Astrocyte of the hippocampus (primary cell): ENCODE measurements at places on chromosomes 4 and X.

- no peak for DNase-seq
Measured at GRCh38 chr4:121898150-121898549, 27.9 kb upstream of the BBS7 start.

- peak; percentile 89 for DNase-seq
Measured at GRCh38 chr4:30839583-30840520, 119.7 kb downstream of the PCDH7 start.

DNA sequence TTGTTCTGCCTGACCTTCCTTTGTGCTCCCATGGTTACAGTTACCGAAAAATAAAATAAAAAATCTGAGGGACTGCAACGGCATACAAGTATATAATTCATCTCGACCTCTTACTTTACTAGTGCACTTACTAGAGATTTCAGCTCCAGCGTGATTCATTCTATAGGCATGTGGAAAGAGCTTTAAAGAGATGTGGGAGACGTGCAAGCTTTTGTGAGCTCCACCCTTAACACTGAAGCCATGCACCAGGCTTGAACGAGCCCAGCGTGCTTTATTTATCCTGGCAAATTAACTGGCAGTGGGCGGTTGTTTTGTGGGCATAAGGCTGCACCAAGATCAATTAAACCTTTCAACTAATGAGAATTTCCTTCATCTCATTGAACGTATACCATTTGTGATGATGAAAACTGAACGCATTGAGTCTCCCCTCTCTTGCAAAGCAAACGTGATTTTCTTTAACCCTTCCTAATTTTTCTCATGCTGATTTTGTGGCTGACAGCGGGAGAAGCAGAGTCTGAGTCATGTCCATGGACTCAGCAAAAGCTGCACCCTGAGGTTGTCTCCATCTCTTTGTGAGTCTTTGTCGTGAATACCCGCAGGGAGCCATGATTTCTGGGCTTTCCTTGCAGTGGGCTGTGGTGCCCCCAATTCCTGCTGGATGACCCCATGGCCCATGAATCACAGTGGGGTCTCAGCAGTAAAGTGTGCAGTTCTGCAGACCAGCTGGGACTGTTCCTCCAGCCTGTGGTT, 60.1 kb downstream of the MXRA5 start:
- peak; percentile 80 for DNase-seq

- no peak for DNase-seq
Measured at GRCh38 chr4:185139736-185140135, 3.3 kb upstream of the SLC25A4 start.

DNA sequence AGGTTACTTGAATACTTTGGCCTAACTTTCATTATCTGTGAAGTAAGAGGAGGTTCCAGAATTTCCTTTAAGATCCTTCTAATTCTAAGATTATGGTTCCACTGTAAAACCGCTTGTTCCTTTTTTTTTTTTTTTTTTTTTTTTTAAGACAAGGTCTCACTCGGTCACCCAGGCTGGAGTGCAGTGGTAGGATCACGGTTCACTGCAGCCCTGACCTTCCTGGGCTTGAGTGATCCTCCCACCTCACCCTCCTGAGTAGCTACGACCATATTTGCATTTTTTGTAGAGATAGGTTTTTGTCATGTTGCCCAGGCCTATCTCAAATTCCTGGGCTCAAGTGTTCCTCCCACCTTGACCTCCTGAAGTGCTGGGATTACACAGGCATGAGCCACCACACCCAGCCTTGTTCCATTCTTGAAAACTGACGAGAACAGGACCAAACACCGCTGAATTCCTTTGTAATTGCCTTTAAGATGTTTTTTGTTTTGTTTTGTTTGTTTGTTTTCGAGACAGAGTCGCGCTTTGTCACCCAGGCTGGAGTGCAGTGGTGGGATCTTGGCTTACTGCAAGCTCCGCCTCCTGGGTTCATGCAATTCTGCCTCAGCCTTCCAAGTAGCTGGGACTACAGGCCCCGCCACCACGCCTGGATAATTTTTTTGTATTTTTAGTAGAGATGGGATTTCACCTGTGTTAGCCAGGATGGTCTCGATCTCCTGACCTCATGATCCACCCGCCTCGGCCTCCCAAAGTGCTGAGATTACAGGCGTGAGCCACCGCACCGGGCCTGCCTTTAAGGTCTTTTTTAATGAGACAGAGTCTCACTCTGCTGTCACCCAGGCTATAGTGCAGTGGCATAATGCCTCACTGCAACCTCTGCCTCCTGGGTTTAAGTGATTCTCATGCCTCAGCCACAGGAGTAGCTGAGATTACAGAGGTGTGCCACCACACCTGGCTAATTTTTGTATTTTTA, 6.8 kb downstream of the PDS5A start:
- DNase-seq, result peak; percentile 62

DNA sequence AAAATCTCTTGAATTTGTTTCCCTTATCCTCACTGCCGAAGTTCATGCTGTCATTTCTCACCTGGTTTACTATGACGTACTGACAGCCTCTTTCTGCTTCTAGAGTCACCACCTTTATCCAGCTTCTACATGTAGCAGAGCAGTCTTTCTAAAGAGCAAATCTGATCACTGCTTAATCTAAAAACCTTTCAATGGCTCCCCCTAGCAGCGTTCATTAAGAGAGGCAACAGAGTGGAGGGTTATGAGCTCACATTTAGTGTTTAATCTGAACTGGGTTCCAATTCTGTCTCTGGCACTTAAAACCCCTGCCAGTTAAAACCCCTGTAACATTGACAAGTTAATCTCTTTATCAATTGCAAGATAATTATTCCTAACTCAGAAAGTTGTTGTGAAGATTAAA, 4.4 kb downstream of the RBPJ start:
- DNase-seq, result peak; percentile 64

- no peak for DNase-seq
Measured at GRCh38 chrX:97405031-97405660, 521.4 kb downstream of the RPA4 start.

DNA sequence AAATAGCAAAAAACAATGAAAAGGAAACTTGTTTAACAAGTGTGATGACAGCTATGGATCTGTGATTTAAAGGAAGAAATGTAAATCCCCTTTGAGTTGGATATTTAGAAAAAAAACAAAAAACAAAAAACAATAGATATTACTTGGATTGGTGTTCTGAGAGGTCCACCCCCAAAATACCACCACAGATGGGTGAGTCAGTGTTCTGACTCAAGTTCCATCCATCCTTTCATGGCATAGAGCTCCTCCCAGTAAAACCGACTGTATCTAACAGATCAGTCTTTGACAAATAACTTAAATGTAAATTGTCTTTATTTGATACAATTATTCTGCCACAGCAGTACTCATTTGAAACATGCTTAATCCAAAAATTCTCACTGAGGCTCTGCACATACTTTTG, 27.4 kb downstream of the TMPRSS11B start:
- DNase-seq, result peak; percentile 10

DNA sequence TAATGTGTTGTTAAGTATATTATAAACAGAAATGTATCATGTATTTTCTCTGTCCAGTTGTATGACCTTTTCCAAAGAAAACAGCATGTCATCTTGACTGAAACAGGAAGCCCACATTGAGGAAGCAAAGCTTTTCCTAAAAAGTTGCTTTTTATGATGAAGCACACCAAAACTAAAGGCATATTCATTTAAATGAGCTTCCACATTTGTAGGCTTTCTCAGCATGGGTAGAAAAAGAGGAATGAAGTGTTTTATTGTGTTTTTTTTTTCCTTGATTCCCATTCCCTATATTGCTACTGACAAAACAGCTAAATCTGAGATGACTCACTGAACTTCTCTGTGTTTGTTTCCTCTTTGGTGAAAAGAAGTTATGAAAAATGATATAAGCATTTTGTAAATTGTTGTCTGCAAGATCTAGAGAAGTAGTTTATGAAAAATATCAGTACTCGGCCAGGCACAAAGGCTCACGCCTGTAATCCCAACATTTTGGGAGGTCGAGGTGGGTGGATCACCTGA, 32.5 kb upstream of the FRAS1 start:
- DNase-seq, result no peak

GRCh38 chrX:85378461-85378860, 1.0 kb downstream of the POF1B start:
- no peak for DNase-seq

GRCh38 chr4:186227221-186227620, at the start of gene KLKB1:
KLKB1 (plus strand) TSS chr4:186227507; CDS start chr4:186228196, 689 bp downstream.
- no peak for DNase-seq

DNA sequence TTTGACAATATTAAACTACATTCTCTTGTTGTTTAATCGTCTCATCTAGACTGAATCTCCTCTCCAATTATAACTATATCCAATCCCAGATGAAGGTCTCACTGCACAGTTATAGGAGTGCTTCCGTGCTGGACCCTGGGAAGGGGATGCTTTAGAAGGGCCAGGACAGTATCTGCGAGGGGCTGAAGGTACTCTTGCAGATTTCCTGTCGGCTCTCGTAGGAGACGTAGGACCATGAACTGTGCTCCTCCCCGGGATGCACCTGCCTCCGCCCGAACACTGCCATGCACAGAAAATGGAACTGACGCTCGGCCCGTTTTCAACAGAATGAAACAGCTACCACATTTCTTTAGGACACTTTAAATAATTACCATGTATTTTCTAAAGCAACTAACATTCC, 39.4 kb downstream of the FAT1 start:
- DNase-seq, result no peak

DNA sequence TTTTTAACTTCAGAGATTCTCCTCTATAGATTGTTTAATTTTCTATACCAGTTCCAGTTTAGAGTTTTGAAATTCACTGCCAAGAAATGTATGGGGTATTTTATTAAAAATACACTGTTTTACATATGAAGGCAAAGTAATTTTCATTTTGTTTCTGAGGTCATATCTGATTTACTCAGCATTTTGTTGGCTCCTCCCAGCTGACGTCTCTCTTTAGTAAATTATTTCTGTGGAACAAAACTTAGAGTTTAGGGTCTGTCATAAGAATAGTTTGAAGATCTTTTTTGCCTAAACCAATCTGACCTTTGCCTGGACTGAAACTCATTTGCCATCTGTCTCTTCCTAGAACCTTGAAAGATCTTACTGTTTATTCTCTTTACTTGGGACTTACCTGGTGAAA, 16.9 kb downstream of the FNIP2 start:
- no peak for DNase-seq

DNA sequence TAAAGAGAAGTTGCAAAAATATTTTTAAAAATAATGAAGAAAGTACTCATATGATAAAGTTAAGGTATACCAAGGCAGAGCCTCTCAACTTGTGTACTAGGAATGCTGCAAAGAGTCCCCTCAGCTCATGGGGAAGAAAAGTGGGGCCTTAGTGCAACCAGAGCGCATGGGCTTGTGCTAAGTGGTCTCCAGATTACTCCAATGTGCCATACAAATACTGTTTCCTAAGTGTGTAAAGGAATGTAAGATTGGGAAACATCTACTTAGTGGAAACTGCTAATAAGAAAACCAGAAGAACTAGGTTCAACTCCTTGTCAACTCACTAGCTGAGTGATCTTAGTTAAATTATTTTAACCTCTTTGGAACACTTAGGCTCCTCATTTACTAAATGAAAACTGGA, 39.1 kb downstream of the NAF1 start:
- no peak for DNase-seq

GRCh38 chrX:133579631-133580030, 164.3 kb upstream of the GPC4 start:
- no peak for DNase-seq

GRCh38 chr4:77493120-77493752, 112.4 kb upstream of the CXCL13 start:
- peak; percentile 26 for DNase-seq

GRCh38 chr4:156888762-156889161, 82.8 kb downstream of the PDGFC start:
- peak; percentile 79 for DNase-seq

DNA sequence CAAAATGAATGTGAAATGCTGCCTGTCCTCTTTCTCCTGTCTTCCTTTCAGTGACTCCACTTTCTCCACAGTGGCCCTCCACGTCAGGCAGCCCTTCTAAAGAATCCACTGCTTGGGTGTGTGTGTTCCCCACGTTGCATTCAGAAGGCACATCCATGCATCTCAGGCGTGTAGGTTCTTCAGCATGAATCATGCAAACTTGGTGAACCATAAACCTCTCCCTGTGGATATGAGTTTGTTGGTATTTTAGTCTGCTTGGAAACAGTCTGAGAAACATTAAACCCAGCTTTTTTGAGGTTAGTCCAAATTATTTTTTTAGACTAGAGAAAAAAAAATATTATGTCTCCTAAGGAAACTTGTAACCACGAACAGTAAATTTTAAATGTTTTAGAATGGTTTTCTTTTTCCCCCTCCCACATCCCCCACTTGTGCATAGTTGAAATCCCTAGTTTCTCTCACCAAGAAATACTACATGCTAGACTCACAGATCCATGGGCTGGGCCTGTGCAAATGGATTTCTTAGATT, 251.6 kb downstream of the CBR4 start:
- DNase-seq, result peak; percentile 76

GRCh38 chrX:42119076-42119475, 195.7 kb upstream of the CASK start:
- peak; percentile 68 for DNase-seq

DNA sequence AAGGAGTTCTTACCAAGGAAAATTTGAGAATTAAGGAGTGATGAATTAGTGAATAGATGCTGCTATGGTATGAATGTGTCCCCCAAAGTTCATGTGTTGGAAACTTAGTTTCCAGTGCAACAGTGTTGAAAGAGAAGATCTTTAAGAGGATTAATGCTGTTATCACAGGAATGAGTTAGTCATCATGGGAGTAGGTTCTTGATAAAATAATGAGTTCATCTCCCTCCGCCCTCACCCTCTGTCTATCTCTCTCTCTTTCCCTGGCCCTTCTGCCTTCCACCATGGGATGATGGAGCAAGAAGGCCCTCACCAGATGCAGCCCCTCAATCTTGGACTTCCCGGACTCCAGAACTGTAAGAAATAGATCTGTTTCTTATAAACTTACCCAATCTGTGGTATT, 38.3 kb upstream of the KLHL8 start:
- DNase-seq, result no peak

DNA sequence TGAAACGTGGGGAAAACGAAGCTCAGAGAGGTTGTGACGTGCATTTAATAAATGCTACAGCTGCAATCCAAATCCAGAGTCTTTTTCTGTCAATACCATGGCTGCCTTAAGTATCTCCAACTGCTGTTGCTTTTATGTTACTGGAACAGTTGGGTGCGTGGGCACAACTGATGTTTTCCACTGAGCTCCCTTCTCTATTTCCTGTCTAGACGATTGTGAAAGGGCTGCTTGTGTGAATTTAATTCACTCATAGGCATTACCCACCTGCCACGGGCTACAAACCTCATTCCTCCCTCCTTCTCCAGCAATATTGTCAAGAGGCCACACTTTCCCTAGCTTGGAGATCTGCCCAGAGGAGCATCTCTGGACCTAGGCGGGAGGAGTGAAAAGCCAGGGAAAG, 526.0 kb downstream of the MID1IP1 start:
- DNase-seq, result no peak

DNA sequence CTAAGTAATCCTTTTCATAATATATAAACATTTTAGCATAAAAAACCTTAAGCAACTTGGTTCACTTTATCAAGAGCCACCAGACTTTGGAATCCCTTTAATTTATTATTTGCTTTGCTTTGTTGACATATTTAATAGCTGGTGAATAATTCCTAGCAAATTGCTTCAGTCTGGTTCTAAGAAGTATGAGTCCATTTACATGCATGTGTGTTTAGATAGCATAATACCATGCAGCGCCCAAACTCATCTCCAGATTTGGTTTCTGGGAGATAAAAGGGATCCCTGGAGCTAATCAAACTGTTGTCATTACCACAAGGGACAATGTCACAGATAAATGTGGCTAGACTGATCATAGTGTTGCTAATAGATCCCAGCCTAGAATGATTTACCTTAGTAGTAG, 111.8 kb downstream of the TMEM144 start:
- no peak for DNase-seq

- peak; percentile 56 for DNase-seq
Measured at GRCh38 chr4:6907658-6908191, 1.9 kb upstream of the TBC1D14 start.

GRCh38 chrX:100297728-100298127, 112.3 kb downstream of the PCDH19 start:
- DNase-seq, result no peak
